LoVo (cell line): ENCODE measurements at places on chromosomes 6 and 20.
A peak's percentile ranks its signal among the peaks of the same experiment; 100 is the strongest.

GRCh38 chr6:159525445-159526025 lies 167.5 kb downstream of the SOD2 start:
- no peak for DNase-seq

GRCh38 chr20:56454754-56455153 lies 13.7 kb upstream of the RTF2 start:
- DNase-seq: no peak

DNA sequence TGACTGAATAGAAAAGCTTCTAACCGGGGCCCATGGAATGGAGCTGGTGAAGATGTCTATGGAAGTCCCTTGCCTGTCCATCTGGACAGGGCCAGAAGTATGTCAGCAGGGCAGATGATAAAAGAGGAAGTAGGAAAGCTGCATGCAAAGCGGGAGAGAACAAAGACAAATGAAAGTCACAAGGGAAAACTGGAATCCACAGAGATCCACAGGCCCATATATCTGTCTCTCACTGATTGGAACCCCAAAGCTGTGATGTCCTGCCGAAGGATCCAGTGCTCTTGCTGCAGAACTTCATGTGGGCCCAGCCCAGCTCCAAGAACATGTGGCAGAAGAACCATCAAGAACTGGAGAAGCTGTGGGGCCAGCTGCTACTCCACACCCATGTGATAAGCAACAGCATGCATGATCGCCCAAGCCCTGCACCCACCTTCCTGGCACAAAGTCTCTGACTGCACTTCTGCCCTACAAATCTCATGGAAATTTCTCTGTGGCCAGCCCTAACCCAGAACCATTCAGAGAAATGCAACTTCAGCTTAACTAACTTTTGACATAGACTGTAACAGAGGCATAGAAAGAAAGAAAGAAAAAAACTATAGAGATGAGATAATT lies 716.0 kb downstream of the KIF16B start:
- DNase-seq: no peak

GRCh38 chr6:150697515-150697914 lies 97.8 kb downstream of the PLEKHG1 start:
- DNase-seq: no peak

GRCh38 chr6:16595514-16596120 lies 165.6 kb downstream of the ATXN1 start:
- no peak for DNase-seq

GRCh38 chr6:85115376-85115775 lies 334.5 kb upstream of the NT5E start:
- DNase-seq: no peak

DNA sequence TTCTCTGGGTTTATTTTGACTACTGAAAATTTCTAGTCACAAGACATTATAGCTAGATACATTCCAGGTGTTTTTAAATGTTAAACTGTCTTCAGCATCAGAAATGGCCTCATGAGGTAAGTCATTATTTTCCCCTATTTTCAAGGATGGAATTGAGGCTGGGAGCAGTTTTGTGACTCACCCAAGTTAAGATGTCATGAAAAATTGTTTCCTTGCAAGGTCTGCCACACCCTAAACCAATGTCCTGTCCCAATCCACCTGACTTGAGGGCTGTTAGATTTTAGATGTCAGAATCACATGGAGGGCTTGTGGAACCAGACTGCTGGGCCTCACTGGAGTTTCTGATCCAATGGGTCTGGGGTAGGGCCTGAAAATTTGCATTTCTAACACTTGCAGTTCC lies 16.9 kb downstream of the SLC22A3 start:
- DNase-seq: no peak

DNA sequence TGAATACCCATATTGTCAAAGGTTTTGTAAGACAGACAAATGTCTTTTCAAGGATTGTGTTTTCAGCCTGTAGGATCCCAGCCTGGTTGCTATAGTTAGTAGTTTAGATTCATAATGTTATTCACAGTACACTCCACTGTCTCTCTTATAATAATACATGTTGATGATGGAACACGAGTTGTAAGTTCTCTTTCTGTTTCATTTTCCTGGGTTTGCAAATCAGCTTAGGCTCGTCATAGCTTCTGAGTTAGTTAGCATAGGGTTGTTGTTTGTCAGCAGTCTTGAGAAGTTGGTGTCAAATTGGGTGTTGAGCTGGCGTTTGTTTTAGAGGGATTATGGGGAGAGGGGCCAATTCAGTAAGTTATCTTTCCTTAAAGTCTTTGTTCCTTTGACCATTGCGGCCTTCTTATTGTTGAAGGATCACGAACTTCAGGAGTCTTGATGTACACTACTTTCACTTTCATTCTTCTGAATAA lies 45.8 kb downstream of the QKI start:
- peak; percentile 30 for DNase-seq

- DNase-seq: no peak
Observed at GRCh38 chr6:30244560-30244959, 31.4 kb upstream of the TRIM26 start.

GRCh38 chr20:15867899-15868298 lies 705.3 kb downstream of the KIF16B start:
- DNase-seq: no peak

DNA sequence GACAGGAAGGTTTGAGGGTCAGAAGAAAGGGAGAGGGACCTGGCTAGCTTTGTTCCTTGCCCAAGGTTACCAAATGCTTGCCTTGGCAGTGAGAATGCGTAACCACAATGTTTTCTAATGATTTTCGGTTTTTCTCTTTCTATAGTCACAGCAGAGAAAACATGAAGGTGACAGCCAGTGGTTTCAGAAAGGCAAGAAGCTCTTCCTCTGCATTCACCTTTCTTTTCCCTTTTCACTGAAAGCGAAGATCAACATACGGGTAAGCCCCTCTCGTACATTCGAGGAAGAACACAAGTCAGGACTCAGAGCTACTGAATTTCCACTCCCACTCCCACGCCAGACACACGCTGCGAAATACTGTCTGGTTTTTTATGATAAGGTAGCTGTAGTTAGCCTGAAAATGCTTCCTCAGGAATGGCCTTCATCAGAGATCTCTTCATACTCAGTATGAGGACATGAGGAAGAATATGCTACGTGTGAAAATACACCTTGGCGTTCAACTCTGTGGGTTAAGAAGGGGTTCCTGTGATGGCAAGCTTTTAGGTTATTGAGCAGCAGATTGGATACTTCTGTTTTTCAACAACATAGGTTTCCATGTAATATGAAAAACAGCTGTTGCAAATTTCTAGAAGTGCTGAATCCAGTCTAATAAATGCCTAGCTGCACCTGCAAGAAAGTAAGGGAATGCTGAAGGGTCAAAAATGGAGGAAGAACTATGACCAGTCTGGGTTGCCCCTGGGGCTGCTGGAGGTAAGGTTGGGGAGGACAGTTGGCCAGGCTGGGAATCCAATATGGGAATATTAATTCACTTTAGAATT lies 7.4 kb upstream of the CD83 start:
- no peak for DNase-seq

- DNase-seq: no peak
Observed at GRCh38 chr6:137313211-137313610, 94.0 kb upstream of the IFNGR1 start.

DNA sequence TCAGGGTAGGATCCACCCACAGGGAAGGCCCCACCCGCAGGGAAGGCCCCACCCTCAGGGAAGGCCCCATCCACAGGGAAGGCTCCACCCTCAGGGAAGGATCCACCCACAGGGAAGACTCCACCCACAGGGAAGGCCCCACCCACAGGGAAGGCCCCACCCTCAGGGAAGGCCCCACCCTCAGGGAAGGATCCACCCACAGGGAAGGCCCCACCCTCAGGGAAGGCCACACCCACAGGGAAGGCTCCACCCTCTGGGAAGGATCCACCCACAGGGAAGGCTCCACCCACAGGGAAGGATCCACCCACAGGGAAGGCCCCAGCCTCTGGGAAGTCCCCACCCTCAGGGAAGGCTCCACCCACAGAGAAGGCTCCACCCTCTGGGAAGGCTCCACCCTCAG lies 40.5 kb downstream of the KCNQ2 start:
- DNase-seq: no peak

DNA sequence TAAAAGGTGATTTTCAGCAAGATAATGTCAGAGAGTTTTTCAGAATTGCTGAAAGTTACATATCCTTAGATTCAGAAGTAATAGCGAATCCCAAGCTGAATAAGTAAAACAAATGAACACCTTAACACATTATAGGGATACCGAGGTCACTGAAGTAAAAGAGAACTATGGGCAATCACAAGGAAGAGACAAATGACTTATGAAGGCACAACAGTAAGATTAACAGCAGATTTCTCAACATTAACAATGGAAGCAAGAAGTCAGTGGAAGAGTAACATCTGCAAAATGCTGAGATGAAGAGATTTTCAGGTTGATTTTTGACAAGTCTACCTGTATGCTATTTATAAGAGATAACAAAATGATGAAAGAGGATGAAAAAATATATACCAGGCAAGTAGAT lies 86.1 kb upstream of the EZR start:
- no peak for DNase-seq

GRCh38 chr6:82836022-82836575 lies 229.5 kb downstream of the UBE3D start:
- no peak for DNase-seq

- DNase-seq: no peak
Observed at GRCh38 chr6:3285049-3285639, 26.4 kb downstream of the PSMG4 start.

GRCh38 chr6:160277546-160277945 lies 18.9 kb upstream of the SLC22A2 start:
- DNase-seq: no peak

- no peak for DNase-seq
Observed at GRCh38 chr6:88449770-88450169, 283.6 kb upstream of the CNR1 start.

GRCh38 chr6:161011492-161012480 lies 20.2 kb downstream of the MAP3K4 start:
- DNase-seq: no peak

- DNase-seq: no peak
Observed at GRCh38 chr6:140001821-140002341, 627.4 kb upstream of the CITED2 start.

- no peak for DNase-seq
Observed at GRCh38 chr6:20021795-20022194, 184.6 kb downstream of the ID4 start.

GRCh38 chr6:7112741-7113313 lies 5.1 kb downstream of the RREB1 start:
- peak; percentile 64 for DNase-seq

DNA sequence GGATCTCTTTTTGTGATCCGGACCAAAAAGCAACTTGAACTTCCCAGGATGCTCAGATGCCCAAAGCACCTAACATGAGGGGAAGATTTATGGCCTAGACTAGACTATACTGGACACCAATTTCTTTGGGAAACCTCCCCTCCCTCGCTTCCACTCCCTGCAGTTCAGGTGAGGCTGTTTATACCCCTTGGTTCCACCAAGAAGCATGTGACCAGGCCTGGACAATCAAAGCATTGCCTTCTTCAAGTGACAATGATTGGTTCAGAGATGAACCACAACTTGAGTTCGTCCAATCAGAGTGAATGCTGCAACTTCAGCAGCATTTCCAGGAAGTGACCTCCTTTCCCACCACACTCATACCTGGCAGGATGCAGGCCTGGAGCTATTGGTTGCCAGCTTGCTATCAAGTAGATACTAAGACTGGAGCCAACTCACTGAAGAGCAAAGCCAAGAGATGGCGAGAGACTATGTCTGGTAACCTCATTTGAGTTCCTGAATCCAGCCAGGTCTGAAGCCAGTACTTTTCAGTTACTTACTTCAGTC lies 45.6 kb upstream of the SLC9A8 start:
- no peak for DNase-seq

DNA sequence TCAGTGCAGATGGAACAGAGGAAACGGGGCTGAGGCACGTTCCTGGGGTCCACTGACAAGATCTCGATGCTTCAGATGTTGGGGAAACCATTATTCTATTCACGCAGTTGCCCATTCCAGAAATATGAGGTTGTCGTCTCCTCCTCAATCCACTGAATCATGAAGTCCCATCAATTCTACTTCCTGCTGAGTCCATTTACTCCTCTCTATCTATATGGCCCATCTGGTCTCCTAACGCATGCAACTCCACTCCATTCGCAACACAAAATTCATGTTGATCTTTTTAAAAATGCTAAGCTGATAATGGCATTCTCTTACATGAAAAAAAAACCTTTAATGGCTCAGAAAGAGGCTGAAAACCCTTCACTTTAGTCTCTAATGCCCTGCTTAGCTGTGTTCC lies 37.5 kb downstream of the MAP3K5 start:
- DNase-seq: no peak

- DNase-seq: no peak
Observed at GRCh38 chr6:167469672-167470071, 144.8 kb downstream of the TTLL2 start.

- no peak for DNase-seq
Observed at GRCh38 chr6:28809947-28810658, 113.7 kb downstream of the TRIM27 start.

DNA sequence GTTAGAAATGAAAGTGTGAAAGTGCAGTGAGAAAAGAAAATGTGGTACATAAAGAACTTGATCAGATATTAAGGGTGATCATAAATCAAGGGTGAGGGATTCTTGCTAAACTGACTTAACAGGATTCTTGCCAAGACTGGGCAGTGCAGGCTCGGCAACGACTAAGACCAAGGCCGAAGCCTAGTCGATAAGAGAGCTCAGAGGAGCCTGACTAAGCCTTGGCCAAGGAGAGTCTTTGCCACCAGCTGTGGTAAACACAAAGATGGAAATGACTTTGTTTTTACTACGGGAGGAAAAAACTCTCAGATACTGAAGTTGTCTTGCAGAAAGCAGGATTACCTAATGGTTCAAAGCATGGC lies 196.6 kb downstream of the LY86 start:
- DNase-seq: no peak

- DNase-seq: no peak
Observed at GRCh38 chr6:11341867-11342266, 109.4 kb upstream of the NEDD9 start.

DNA sequence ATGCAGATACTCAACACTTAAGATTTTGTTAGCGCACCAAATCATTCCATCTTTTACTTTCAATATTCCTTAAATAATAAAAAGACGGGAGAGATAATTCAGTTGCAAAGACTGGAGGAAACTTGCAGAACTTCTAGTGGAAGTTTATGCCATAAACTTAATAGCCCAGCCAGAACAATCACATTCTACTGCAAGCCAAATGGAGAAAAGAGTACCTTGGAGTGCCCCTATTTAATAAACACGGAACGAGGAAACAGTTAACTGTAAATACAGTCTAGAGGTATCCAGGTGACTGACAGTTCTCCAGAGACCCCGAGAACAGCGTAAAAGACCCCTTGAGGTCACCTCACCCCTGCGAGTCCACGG lies 635 bp downstream of the SLC35B3 start:
- peak; percentile 6 for DNase-seq

- DNase-seq: no peak
Observed at GRCh38 chr20:59823491-59824259, 109.8 kb downstream of the SYCP2 start.

GRCh38 chr20:10282979-10283456 lies 64.4 kb downstream of the SNAP25 start:
- DNase-seq: no peak

GRCh38 chr6:87925373-87926060 lies 122.1 kb upstream of the SPACA1 start:
- DNase-seq: no peak
